ENCODE measurements at places on chromosomes 7 and 10.

GRCh38 chr10:378230-378929 lies 243.1 kb downstream of the ZMYND11 start:
- DNase-seq = no peak

DNA sequence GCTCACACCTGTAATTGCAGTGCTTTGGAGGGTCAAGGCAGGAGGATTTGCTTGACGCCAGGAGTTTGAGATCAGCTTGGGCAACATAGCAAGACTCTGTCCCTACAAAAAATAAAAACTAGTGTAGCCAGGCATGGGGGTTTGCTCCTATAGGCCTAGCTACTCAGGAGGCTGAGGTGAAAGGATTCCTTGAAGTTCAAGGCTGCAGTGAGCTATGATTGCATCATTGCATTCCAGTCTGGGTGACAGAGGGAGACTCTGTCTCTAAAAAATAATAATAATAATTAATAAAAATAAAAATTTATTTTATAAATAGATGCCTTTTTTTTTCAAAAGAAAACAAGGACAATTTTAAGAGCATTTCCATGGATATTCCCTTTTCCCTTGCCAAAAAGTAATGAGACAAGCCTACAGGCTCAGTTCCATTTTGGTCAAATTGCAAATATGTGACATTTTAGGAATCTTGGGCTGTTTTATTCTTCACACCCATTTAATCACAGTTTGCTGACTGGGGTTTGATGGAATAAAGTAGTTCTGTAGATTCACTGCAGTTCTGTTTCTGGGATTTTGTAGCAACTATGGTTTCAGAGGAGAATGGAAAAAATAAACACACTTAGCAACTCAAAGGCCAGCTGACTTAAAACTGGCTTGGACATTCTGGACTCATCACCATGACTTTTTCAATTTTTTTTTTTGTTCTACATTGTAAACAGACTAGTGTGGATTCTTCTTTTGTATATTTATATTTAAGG lies 48.4 kb upstream of the ARHGAP21 start:
- no peak for DNase-seq

DNA sequence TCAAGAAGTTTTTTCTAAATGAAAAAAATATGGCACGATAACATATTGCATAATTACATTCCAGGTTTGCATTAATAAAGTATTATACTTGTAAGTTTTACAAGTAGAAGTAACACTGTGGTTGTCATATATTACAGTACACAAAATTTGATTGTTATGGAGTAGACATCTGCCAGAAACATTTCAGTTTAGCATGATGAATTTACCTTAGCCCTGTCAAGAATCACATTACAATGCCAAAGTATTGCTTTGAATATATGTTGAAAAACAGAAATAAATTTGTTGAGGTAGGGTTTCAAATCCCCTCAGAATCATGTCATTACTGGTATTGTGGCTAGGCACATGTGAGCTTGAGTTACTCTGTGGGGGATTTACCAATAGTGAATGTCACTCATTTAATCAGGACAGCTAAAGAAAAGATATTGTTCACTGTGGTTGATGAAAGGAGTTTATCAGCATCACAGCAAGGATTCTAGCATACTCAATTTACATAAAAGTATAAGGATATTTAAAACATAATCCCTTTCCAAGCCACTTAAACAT lies 112.1 kb downstream of the MDFIC start:
- no peak for DNase-seq

DNA sequence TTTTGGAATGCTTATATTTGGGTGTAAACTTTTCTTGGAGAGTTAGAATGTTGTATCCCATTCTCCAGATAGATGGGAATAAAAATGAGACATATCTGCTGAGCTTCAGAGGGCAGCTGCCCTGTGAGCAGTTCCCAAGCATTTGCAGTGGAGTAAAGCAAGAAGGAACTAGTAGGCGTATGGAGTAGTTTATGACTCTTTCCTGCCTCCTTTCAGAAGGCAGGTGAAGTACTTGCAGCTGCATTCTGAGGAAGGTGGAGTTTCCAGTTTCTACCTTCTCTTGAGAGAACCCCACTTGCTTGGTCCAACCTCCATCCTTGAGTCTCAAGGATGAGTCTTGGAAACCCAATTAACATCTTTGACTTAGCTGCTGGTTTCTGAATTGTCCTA lies 563.6 kb downstream of the LRMDA start:
- no peak for DNase-seq

GRCh38 chr7:151244196-151244840 lies 4.2 kb downstream of the SMARCD3 start:
- DNase-seq = no peak

DNA sequence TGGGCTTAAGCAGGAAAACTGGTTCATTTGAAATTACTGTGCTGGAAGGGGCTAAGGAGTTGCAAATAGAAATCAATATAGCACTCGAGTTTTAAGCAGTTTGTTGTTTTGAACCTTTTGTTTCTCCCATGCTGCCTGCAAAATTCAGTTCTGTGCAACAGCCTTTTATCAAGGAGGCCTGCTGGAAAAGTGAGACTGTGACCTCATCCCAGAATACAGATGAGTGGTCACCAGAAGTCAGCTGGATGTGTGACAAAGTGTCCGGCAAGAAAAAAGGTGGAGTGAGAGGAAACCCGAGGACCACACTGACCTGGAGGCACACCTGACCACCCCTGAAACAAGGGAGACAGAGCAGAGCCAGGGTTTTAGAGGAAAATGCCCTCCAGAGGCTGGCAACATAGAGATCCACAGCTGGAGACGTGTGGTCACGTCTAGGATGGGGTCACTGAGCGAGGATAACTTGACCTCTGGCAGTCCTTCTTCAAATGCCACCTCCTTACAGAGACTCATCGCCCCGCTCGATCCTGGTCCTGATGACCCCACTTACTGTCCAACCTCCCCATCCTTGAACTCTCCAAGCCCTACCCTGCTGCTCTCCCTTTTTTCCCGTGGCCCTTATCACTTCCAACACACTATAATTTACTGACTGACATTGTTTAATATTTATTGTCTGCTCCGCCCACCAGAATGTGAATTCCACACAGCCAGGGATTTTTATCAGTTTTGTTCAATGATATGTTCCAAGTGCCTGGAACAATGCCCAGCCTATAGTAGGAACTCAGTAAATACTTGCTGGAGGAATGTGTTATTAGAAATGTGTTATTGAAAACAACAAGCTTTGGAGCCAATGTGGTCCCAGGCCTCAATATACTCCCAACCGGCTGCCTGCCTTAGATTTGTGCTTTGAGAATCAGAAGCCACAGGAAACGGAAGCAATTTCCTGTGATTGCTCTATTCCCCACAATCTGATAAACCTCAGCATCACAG lies 243.8 kb downstream of the GLI3 start:
- DNase-seq = no peak

DNA sequence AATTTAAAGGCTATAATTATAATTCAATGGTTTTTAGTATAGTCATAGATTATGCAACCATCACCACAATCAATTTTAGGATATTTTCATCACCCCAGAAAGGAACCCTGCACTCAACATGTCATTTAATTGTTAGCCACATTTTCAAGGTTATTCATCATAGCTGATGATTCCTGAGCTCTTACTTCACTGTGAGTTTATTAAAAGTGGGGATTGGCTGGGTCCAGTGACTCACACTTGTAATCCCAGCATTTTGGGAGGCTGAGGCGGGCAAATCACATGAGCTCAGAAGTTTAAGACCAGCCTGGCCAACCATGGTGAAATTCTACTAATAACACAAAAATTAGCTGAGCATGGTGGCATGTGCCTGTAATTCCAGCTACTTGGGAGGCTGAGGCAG lies 787 bp downstream of the CCL26 start:
- no peak for DNase-seq

- no peak for DNase-seq
Observed at GRCh38 chr10:79274279-79275104, 72.8 kb upstream of the PPIF start.

DNA sequence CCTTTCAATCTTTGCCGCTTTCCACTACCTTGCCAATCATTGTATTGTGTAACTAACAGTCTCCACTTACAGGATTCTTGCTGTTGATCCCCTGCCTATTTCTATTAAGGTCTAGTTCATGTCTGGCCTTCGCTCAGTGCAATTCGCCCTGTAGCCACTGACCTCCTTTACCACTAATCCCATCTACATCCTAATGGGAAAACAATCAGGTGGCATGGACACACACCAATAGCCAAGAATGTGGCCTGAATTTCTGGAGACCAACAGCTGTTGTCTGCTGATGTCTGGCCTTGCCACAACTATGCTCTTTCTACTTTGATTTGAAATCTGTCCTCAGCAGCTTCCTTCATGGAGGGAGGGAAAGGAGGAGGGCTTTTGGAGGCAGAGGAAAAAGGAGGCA lies 546.2 kb downstream of the SORCS3 start:
- no peak for DNase-seq

DNA sequence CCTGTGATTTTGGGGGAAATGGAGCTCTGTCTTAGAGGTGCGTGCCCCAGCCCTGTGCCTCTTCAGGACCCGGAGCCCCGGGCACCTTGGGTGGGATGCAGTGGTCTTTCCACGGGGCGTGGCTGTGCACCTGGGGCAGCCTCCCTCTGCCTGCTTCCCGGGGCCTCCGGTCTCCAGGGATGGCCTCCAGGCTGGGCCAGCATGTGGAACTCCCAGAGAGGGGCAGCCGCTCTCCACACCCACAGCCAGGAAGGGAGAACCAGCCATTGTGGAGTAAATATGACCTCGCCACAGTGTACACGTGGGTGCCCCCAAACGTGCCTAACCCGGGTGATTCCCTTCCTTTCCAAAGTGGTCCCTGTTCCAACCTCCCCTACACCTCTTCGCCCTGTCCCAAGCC lies 52.6 kb downstream of the JAKMIP3 start:
- no peak for DNase-seq

DNA sequence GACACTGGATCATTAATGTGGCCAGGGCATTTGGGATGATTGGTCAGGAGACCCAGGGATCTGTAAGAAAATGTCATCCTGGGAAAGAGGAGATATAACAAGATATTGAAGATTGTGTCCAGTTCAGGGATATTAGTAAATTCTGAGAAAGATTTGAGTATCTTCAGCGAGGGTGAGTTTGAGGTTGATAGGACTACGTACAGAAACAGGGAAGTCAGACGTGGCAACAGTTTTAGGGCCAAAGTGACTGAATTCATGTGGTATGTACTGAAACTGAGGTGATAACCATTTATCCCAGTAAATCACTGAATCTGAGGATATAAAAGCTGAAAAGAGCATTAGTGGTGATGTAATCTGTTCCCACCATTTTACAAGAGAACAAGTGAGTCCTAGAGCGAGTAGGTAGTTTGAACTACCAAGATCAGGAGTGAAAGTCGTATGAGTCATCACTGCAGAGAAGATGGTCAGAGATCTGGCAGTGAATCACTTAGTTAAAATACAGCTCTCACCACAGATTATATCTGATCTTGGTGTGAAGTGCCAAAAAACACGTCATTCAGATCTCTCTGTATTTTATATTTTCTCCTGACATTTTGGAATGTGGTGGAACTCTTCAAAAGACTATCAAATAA lies 220.5 kb downstream of the CDK14 start:
- no peak for DNase-seq

- DNase-seq = no peak
Observed at GRCh38 chr10:30556189-30556588, 73.4 kb downstream of the LYZL2 start.

DNA sequence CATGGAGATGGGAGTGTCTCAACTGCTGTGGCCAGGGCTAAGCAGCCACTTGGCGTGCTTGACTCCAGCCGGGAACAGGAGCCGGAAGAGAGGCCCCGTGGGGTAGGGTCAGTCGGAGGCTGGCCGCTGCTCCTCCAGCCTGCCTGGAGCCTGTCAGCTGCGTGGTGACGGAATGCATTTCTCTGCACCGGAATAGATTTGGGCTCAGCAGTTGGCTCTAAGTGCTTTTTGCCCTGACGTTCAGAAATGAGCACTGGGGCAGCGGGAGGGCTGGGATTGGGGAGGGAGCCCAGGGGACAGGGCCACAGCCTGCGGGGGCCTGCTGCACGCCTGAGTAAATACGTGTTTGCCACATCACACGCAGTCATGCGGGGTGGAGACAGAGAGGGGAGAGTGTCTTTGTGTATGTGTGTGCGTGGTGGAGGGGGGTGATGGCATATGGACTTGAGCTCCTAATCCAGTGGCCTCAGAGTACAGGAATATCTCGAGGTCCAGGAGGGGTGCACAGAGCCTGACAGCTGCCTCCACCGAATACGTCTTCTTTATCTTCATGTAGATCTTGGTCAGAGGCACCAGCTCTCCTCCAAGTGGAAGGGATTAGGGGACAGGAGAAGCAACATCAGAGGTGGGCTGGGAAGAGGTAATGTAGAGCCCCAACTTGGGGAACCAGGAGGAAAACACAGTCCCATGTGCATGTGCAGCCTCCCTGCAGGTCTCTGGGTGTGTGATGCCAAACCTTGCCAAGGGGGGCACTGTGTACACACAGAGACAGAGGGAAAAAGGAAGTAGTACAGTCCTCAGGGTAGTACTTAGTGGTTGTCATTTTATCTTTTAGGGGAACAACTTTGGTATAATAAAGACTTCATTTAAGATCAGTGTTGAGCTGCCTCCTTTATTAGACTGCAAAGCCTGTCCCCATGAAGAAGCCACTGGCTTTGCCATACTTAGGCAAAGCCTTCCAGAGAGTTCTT lies 151.4 kb downstream of the CDH23 start:
- DNase-seq = peak; percentile 37

DNA sequence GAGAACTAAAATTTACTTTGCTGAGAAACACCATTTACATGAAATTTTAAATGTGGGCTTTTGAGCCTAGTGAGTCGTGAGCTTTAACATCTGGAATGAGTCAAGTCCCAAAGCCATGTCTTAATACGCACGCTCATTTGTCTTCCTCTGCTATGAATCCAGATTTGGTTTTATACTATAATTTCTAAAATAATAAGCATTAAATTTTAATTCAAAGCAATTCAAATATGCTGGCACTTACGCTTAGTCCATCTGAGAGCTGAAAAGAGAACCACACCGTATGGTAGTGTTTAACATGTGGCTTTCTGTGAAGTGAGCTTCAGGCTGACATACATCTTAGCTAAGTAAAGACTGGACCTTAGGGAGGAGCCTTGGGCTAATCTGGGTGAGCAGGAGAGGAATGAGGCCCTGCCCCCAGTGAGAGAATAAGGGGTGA lies 52.2 kb downstream of the CUBN start:
- no peak for DNase-seq

DNA sequence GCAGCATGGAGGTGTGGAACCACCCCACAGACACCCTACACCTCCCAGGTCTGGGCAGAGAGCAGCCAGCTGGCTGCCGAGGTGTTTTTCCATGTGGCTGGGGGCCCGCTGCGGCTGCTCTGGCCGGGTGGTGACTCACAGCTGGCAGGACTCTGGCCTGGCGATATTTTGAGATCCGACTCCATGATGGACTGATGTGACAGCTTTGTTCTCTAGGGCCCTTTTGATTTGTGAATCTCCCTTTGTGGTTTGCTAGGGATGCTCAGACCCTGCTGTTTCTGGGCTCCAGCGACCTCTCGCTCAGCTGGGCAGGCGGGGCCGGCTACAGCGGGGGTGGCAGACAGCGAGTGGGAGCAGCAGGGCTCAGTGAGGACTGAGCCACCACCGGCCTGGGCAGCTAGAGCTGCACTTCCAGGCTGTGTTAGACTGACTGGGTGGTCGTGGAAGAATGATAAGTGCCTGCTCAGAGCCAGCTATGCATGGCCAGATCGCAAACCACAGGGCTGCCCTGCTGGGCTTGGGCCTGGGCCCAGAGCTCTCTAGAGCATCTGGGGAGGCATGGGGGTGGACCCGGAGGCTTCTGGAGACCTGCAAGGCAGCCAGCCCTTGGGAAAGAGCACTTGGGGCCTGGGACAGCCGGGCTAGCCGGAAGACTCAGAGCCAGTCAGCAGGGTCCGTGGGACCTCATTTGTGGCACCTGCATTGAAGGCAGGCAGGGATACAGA lies 46.2 kb upstream of the GDF10 start:
- no peak for DNase-seq

Data from GM12892 (cell line).